ENCODE measurements at places on chromosomes 1 and 21.

DNA sequence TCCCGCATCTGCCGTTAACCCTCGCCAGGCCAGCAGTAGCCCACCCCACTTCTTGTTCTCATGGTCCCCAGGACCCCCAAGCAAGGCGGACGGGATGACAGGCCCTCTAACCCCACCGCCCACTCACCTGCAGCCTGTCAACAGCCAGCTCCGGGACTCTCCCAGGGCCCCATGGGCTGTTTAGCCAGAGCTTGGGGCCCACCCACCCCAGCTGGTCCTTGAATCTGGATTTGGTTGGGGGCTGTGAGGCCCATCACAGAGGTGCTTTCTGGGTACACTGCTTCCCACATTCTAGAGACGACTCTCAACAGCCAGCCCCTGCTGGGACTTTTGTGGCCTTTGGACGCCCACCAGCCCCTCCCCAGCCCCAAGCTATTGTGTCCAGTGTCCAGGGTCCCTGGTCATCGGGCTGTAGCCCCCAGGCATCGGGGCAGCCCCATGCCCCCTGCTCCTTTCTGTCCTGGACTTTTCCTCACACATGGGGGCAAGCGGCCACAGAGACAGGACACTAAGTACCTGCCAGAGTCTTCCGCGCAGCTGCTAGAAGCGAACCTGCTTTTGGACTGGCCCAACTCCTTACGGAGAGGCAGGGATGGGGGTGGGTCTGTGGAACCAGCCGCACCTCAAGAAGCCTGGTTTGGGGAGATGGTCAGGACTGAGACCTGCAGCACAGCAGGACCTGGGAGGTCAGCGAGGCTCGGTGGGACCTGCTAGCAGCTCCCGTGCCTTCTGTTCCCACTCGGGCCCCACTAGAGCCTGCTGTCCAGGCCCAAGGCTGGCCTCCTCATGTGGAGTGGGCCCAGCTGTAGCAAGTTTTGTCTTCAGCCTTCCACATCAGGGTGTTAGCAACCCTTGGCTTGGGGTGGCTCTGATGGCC, 208.1 kb upstream of the VAMP3 start:
- DNase-seq, result no peak

DNA sequence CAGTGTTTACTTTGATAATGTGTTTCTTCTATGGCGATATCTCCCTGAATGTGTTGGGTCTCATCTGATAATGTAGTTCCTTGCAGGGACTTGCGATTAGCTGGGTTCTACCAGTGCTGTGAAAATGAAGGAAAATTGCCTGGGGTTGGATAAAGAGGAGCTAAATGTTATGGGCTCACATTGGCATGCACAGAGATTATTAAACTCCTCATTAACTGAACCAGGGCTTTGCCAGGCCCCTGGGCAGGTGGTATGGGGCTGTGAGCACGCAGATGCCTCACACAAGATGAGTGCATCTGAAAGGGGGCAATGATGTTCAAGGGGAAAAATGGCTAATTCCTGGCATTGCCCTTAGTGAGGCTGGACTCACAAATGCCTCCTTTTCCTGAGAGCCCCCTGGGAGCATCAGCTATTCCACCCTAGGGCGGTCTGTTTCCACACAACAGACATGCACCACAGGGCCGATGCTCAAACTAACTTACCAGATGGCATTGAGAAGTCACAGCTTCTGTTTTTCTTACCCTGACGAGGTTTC, 321.1 kb downstream of the SEC16B start:
- no peak for DNase-seq

GRCh38 chr1:87565861-87566260, 237.2 kb downstream of the LMO4 start:
- DNase-seq, result no peak

GRCh38 chr1:5738911-5739462, 253.2 kb downstream of the NPHP4 start:
- DNase-seq, result no peak

GRCh38 chr1:97196825-97197516, 475.4 kb downstream of the PTBP2 start:
- no peak for DNase-seq

- DNase-seq, result no peak
These were observed 3.1 kb upstream of the SYTL1 start for GRCh38 chr1:27338751-27339150.

GRCh38 chr1:6287431-6287886, 26.6 kb upstream of the GPR153 start:
- DNase-seq, result no peak

DNA sequence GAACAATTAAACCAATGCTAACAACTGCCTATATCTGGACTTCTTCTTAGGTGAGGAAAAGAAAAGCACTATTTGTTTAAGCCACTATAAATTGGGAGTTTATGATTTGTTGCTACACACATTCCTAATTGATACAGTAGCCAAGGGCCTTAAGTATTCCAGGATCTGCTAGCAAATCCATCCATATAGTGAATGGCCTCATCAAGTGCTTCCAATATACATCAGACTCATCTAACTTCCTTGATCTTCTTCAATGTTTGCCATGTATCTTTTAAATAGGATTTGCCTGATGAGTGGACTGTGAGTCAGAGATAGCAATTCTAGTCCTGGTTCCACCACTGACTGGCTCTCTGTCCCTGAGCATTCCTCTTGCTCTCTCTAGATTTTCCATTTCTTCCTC, 430.2 kb downstream of the OMA1 start:
- no peak for DNase-seq

DNA sequence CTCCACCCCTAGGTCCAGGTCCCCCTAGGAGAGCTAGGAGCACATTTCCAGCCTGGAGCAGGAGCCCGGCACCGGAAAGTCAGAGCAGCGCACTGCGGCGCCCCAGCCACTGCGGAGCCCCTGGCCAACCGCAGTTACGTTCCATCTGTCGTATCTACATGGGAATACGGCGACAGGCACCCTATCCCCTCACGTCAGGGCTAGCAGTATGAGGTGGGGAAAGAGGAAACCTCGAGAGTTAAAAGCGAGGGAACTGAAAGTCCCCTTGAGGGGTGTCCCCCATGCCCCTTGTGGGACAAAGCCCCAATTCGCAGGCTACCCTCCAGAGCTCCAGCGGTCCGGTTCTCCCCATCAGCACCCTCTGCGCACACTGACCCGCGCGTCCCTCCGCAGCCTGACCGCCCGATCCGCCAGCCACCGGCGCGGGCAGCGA, 995 bp downstream of the COLGALT2 start:
- peak; percentile 2 for DNase-seq

DNA sequence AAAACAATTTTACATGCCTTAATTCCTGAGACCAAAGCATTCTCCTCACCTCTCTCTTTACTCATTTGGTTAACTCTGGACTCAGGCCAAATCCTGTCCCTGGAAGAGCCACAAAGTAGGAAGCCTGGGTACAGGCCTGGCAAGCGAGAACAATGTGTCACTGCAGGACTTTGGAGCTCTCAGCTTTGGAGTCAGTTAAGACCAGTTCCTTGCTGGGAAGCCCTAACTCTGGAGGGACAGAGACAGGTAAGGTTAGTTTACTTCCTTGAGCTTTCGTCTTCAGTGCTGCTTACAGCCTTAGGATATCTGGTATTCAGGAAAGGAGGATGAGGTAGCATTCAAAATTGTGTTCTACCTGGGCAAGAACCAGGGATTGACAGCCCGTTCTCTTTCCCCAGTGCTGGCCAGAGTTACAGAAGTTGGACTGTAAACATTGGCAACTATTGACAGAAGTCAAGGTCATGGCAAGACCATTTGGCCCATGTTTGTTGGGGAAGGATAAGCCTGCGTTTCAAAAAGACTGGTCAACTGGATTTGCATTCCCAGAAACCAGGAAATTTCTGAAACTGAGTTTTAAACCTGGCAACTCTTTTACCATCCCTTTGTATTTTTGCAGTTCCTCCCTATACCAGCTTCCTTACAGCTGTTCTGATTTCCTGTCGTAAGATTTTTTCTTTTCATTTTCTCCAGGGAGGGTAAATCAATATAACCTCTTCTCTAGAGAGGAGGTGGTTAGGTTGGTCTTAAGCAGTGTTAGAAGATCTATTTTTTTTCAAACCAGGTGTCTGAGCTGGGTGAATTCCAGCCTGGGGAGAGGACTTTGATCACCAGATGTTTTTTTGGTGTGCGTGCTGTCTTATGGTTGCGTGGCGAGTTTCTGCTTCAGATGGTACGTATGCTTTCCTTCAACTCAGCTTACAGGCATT, at the start of gene C4BPB:
TSS of gene C4BPB (plus strand) at position 160 of the 926 bp plus-strand sequence. CDS start at position 832, 672 bp downstream.
- DNase-seq, result peak; percentile 18

DNA sequence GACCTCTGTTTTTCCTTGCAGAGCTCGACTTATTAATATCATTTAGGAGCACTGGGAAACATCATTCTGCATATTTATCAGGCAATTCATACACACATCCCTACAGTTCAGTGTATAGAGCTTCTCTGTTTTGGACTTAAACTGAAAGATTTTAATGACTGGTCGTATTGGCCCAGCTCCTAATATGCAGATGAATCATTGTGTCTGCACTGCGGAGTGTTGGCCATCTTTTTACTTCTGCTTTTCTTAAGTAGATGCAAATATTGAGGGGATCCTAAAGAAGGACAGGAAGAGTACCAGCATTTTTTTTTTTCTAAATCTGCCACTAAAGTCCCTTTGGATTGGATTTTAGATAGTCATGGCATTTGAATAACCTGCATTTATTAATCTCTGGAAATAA, 154.8 kb downstream of the BACH1 start:
- no peak for DNase-seq

DNA sequence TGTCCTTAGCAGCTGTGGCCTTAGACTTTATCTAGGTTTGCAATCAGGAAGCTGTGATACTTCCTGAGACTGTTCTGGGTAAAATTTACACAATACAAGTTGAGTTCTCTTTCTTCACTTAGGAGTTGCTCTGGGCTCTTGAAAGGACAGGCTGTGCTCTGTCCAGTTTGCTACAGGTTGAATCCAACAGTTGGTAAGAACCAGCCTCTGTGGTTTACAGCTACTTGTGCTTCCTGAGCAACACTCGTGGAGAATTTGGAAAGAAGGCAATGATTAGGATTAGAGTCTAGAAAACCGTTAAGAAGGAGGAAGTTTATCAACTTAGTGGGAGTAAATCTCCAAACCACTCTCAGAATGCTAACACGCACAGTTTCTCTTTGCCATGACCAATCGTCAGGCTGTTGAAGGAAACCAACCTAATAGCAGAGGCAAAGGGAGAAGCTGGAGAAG, 26.8 kb downstream of the GFI1 start:
- DNase-seq, result no peak

GRCh38 chr1:186761358-186761757, 67.4 kb upstream of the PLA2G4A start:
- DNase-seq, result no peak

DNA sequence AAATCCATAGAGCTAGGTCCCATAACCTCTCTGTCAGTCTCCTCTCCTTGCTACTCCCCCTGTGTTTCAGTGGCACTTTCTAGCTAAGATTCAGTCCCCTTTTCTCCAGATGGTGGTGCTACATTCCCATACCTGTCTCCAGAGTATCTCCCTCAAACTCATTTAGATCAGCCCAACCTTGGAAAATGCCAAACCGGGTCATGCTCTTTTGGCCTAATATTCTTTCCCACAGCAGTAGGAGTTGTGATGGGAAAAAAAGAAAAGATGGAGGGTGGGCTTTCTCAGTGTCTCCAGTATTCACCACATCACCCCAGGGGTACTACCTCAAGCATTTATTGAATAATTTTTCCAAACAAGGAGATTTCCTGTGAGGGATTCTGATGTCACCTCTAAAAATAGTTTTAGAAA, 3.2 kb upstream of the RXFP4 start:
- DNase-seq, result peak; percentile 38

GRCh38 chr1:19122668-19123067, 87.4 kb downstream of the UBR4 start:
- no peak for DNase-seq

DNA sequence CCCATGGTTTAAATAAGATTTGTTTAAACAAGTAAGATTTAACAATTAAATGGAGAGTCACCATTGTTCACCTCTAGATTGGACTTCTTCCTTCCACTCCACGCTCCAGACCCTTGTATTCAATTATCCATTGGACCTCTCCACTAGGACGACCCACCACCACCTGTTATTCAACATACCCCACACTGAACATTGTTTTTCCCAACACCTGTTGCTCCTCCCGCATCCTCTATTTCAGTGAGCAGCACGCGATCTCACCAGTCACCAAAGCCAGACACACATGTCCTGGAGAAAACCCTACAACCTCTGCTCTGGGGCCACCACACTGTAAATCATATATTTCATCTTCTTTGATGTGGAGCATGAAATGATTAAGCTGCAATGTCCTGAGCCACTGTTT, 28.6 kb downstream of the ATP8B2 start:
- no peak for DNase-seq

DNA sequence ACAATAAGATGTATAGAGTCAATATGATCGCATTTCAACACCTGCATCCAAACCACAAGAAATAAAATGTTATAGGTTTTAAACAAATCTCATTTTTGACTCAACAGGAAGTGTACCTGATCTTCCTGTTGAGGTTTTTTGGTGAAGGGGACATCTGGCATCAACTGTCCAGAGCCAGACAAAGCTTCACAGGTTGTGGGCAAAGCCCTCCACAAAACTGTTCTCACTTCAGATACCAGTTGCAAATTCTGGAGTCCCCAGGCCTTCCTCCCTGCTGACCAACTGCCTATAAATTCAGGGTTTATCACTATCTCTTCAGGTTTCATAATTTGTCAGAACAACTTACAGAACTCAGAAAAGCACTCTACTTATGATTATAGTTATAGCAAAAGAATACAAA, 326.1 kb upstream of the CAMK1G start:
- DNase-seq, result no peak

- DNase-seq, result no peak
These were observed 9.0 kb upstream of the RHBG start for GRCh38 chr1:156359973-156360372.

- DNase-seq, result no peak
These were observed 60.8 kb upstream of the KCNJ15 start for GRCh38 chr21:38196036-38196435.

DNA sequence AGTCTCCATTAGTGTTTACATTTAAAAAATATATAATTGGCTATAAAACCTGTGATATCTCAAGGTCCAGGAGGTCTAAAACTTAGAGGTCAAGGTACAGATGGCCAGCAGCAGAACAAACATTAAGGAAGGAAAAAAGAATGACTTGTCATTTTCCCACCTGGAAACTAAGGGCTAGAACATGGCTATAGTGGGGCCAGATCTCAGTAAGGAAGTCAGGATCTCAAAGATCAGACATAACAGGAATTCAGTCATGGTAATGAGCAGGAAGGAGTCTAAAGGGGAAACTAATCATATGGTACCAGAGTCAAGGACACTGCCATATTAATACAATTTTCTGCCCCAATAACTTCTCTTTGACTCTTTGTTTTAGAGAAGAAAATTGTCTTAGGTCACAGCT, 1018.8 kb downstream of the PLA2G4A start:
- no peak for DNase-seq

- no peak for DNase-seq
These were observed 712.8 kb upstream of the CHRM3 start for GRCh38 chr1:238673561-238673960.

GRCh38 chr1:235984041-235984825, 80.7 kb downstream of the NID1 start:
- no peak for DNase-seq

DNA sequence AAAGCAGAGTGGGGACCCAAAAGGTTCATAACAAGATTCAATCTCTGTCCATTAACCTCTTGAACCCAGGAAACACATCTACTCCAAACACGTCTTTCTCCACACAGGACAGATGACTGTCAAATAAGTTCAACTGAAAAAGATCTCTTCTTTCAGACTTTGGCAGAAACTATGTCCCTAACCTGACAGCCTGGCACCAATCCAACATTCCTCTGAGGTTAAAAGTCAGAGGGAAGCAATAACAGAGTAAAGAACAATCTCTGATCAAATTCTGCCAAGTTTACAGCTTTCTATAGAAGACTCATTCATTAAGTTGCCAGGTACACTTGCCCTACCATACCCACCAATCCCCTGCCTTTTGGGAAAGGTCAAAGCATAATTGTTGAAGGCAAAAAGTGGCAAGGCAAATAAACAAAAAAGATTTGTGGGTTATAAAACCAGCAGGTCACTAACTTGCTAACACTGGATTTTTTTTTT, 31.9 kb downstream of the OTUD7B start:
- no peak for DNase-seq

All from CD4-positive, alpha-beta T cell treated with Interleukin-6 for 4 hours (primary cell).